ENCODE measurements at places on chromosomes 13 and 19.

GRCh38 chr13:111337206-111337605 lies 16.8 kb downstream of the TEX29 start:
- no peak for DNase-seq

- DNase-seq = no peak
Measured at GRCh38 chr19:47433121-47433520, 13.8 kb upstream of the MEIS3 start.

- no peak for DNase-seq
Measured at GRCh38 chr19:14494910-14495671, 836 bp downstream of the GIPC1 start.

DNA sequence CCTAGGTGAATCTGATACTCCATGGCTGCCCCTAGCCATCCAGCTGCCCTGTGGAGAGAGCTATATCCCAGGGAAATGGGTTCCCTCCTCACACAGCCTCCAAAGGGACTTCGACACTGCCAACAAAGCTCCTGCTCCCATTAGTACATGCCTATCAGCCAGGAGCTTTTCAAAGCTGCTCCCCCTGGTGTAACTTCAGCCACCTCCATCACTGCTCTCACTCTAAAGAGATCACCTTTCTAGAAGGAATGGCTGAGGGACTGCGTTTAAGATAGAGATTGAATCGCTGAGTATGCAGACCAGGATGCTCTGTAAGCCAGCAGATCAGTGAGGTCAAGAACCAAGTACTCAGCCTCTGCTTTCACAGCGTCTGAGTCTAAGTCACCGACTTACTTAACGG lies 213.7 kb downstream of the NALCN start:
- DNase-seq = peak; percentile 87

- peak; percentile 96 for DNase-seq
Measured at GRCh38 chr19:3275583-3276340, 51.3 kb downstream of the CELF5 start.

GRCh38 chr13:31053091-31053490 lies 108.6 kb downstream of the HSPH1 start:
- no peak for DNase-seq

GRCh38 chr19:1271528-1272422 lies 2.6 kb downstream of the CIRBP start:
- no peak for DNase-seq

- no peak for DNase-seq
Measured at GRCh38 chr19:33562636-33563035, 41.0 kb upstream of the PEPD start.

DNA sequence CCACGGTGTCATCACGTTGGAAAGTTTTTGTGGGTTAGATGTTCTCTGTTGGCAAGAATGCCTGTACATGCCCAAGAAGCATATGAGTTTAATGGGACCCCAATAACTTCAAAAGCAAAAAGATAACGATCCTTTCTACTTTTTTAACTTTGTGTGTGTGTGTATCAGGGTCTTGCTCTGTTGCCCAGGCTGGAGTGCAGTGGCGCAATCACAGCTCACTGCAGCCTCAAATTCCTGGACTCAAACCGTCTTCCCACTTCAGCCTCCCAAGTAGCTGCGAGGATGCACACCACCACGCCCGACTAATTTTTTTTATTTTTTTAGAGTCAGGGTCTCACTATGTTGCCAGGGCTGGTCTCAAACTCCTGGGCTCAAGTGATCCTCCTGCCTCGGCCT lies 34.3 kb upstream of the TPM4 start:
- no peak for DNase-seq

- DNase-seq = peak; percentile 60
Measured at GRCh38 chr19:28422791-28423650, 789.9 kb downstream of the UQCRFS1 start.

GRCh38 chr13:42039457-42039945 lies 8.9 kb upstream of the DGKH start:
- DNase-seq = no peak

DNA sequence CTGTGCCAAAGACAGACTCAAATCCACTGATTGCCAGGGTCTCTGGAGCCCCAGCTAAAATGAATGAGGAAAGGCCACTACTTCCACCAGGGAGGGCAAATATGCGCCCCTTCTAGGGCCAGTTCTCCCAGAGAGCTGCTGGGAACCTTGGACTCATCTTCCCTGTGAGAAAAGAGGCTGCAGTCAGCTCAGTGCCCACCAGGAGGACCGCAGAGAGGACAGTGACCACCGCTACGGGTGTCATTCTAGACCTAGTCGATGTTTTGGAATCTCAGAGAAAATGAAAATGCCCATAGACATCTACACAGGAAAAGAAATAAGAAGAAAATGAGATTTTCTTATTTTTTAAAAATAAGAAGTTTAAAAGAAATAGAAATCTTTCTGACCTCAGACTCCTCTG lies 235.1 kb downstream of the UQCRFS1 start:
- DNase-seq = peak; percentile 29

DNA sequence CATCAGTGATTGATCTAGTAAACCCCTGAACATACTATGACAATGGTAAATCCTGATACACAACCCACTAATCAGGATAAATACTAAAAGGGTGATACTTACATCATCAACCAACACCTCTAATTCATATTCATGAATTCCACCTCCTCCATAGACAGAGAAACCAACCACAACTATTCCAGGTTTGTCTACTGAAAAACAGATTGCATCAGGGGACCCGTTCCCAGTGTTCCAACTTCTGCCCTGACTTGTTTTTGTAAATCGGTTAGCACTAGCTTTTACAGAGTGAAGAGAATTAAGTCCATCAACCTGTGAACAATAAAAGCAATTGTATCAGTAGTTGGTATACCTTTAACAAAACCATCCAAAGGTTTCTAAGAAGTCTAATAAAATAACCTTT lies 149.2 kb downstream of the MYCBP2 start:
- DNase-seq = no peak

- peak; percentile 93 for DNase-seq
Measured at GRCh38 chr19:7533925-7534480, 1.5 kb upstream of the PNPLA6 start.

DNA sequence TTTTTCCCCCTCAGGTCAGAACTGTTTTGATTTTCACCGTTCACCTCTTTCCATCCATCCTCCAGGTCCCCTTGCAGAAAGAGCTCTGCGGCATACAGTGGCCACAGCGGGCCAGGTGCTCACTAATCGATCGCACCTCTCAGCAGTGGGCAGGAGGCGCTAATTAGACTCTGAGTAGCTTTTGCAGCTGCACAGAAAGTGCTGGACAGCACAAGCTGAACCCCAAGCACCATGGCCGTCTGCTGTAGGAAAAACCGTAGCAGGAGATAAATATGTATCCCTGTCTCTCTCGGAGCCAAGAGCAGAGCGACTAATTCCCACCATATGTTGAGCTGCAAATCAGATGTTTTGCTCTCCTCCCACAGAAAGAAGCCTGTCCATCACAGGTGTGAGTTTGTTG lies 54.4 kb downstream of the PEX11G start:
- no peak for DNase-seq

- DNase-seq = no peak
Measured at GRCh38 chr19:15591796-15592195, 23.2 kb upstream of the CYP4F8 start.

DNA sequence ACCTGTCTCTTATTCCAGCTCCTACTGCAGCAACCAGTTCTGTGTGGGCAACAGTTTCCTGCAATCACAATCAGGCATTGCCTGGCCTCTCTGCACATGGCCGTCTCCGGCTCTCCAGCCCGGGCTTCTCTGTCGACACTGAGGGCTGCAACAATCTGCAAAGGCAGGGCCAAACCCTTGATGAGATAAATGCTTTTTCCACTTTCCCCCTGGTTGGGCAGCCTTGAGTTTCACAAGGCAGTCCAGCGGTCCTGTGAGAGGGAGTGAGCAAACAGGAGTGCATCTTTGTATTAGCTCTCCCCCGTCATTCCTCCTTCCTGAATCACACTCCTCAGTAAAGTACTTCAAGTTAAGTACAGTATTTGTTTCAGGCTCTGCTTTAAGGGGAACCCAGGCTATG lies 40.7 kb upstream of the VWA8 start:
- peak; percentile 34 for DNase-seq

DNA sequence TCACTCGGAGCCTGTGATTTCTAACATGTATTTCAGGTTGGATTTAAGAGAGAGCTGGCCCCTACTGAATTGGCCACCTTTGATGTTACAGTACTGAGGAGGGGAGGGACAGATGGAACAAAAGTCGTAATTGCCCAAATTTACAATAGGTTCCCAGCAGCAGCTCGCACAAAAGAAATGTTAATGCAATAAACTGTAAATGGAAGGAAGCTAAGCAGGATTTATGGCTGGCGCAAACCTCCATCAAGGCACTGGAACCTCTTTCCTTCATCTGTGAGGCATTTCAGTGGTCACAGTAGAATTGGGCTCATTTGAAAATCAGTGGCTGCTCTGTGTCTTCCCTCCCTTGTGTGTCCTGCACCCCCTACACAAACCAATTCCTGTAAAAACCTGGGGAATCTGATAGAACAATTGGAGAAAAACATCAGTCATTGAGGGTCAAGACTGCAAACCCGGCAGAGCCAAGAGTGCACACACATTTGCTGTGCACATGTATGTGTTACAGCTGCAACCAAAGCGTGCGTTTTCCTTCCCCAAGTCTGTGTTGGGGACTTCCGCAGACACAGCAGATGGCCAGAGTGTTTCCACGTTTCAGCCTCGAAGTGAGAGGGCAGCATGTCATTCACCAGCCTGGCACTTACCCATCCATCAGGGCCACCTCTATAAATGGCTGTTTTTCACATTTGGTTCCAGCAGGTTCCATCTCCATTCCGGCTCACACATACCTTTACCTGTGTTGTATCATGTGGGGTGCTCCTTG lies 192.8 kb downstream of the TM9SF2 start:
- no peak for DNase-seq

- no peak for DNase-seq
Measured at GRCh38 chr13:39311619-39312018, 273.4 kb downstream of the NHLRC3 start.

- no peak for DNase-seq
Measured at GRCh38 chr13:85582890-85583289, 216.3 kb downstream of the SLITRK6 start.

DNA sequence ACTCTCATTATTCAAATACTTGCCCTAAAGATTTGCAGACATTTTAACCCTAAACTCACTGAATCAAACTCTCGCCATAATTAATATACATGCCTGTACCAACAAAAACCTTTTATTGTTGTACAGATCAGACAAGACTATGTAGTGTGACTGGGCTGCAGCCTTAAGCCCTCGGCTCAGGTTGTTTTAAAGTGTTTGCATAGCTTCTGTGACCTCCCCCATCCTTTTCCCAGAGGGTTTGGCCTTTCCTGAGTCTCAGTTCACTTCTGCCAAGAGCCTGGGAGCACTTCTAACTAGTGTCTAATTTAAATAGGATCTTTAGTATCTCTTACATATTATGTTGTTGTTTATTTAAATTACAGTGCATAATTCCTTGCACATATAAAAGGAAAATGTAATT lies 158.2 kb downstream of the HS6ST3 start:
- DNase-seq = peak; percentile 37

- DNase-seq = no peak
Measured at GRCh38 chr13:106115081-106115480, 420.4 kb downstream of the EFNB2 start.

DNA sequence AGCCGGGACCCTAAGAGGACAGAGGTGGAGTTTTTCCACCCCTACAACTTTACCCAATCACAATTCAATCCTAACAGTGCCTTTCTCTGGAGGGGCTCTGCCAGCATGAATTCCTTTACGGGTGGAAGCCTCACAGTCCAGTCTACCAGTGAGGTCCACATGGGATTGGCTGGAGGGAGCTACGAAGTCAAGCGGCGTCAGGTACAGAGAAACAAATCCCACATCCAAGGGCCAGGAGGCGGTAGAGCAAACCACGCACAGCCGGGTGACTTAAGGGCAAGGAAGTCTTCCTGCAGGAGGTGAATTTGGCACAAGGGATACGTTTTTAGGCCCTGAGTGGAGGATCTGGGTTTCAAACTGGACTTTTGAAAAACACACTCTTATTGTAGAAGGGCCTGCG lies 199.6 kb downstream of the UQCRFS1 start:
- DNase-seq = peak; percentile 37

DNA sequence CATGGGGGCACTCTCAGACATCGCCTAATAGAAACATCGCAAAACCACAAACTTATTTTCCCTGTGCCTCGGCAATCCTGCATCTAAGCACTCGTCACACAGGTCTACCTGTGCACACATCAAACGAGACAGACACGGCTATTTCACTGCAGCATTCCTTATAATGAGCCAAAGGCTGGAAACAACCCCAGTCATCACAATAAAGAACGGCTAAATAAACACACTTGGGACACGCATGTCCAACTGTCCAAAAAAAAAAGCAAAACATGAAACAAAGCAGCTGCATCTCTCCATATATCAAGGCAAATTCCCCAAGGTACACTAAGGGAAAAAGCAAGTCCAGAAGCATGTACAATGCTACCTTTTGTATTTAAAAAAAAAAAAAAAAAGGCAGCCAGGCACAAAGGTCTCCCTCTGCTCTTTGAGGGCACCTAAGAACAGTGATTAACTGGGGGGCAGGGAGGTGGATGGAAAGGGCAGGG lies 27.2 kb upstream of the CCNP start:
- no peak for DNase-seq

GRCh38 chr13:27041341-27041740 lies 130.3 kb downstream of the USP12 start:
- no peak for DNase-seq

DNA sequence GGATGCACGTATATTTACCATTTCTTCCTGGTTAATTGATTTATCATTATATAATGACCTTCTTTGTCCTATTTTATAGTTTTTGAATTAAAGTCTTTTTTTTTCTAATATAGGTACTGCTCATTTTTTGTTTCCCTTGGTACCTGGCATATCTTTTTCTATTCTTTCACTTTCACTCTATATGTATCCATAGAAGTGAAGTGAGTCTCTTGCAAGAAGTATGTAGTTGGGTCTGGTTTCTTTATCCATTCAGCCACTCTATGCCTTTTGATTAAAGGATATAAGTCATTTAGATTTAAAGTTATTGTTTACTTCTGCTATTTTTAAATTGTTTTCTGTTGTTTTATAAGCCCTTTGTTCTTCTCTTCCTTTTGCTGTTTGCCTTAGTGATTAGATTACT lies 194.3 kb upstream of the SLITRK6 start:
- DNase-seq = no peak

All from mesendoderm (in vitro differentiated cells).